ENCODE measurements at places on chromosomes 4 and X.
A peak's percentile ranks its signal among the peaks of the same experiment; 100 is the strongest.

DNA sequence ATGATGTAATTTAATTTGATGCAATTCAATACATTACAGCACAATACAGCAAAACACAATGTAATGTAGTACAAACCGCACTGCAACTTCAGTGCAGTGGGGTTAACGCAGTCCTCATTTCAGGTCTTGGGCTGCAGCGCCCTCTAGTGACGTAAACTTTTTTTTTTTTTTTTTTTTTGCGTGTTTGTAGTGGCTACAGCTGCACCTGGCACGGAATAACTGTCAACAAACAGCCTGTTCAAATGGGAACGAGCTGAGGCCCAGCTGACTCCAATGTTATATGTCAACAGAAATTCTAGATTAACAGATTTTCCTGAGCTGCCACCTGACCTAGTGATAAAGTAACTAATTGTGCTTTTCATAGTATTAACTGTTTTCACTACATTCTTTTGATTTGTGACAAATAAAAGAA is 33.5 kb upstream of the RASSF6 start:
- H3K27ac ChIP-seq, result no peak overlapping the region
- H3K27me3 ChIP-seq, result no peaks in the 10 kb centered on the region
- DNase-seq, result peak; percentile 83
- peaks cover 6% of the 10 kb centered on the region for H3K4me1 ChIP-seq

DNA sequence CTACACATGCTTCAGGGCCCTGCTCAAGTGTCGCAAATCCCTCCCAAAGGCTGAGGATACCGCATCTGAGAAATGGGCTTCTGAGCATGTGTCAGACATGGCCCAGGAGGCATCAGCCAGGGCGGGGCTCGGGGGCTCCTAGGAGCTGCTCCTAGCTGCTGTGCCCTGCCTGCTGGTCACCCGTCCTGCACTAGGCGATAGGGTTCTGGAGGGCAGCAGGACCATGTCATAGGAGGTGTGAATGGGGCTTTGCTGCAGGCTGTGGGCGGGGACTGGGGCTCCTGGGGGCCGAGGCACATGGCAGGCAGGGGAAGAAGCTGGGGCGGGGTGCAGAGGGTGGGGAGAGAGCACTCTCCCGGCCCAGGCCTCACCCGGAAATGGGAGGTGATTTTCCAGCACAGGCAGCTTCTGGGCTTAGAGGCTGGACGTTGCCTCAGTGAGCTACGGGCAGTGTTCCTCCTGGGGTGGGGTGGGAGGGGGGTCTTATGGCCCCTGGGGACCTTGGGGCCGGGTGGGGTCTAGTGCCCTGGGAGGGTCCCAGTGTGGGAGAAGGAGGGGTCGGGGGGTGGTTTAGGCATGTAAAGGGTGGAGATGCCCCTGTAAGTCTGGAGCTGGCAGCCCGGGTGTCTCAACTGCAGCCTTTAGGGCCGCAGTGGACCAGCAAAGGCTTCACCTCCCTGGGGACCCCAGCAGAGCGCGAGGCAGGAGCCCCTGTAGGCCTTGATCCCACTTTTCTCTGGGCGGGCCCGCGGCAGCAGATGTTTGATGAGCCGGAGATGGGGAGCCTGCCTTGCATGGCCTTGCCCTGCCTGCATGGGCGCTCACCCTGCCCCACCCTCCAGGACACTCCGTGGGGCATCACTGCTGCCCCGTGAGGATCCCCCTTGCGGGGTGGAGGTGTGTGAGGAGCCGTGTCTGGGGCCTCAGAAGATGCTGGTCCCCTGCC is 98.6 kb upstream of the LRPAP1 start:
- DNase-seq, result no peak
- H3K27ac ChIP-seq, result no peak overlapping the region
- peaks cover 3% of the 10 kb centered on the region for H3K27me3 ChIP-seq
- H3K4me3 ChIP-seq, result no peak overlapping the region
- no peaks in the 10 kb centered on the region for H3K36me3 ChIP-seq

DNA sequence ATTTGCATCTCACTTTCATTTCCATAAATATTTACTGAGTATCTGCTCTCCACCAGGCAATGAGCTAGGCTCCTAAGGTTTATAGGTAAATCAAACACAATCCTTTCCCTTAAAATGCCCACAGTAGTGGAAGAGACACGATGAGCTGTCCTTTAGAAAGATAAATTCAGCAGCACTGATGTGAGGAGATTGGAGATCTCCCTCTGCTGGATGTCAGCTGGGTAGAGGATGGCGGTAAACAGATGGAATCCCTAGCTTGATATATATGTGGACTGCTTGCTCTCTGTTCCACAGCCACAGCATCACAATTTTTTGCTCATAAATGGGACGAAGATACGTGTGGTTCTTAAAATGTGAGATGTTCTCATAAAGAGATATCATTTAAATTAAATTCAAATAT is 216.4 kb upstream of the RASGEF1B start:
- H3K4me1 ChIP-seq, result no peaks in the 10 kb centered on the region
- H3K4me3 ChIP-seq, result no peak overlapping the region
- no peak for DNase-seq
- H3K36me3 ChIP-seq, result no peaks in the 10 kb centered on the region
- H3K27me3 ChIP-seq, result no peaks in the 10 kb centered on the region
- no peak overlapping the region for H3K27ac ChIP-seq

GRCh38 chrX:23764188-23764984 is 18.6 kb upstream of the SAT1 start:
- H3K27me3 ChIP-seq, result no peaks in the 10 kb centered on the region
- H3K4me3 ChIP-seq, result no peak overlapping the region
- DNase-seq, result no peak
- no peaks in the 10 kb centered on the region for H3K4me1 ChIP-seq
- no peaks in the 10 kb centered on the region for H3K36me3 ChIP-seq
- no peak overlapping the region for H3K27ac ChIP-seq

GRCh38 chr4:88584471-88584900 is 7.8 kb upstream of the HERC3 start:
- no peak for DNase-seq
- H3K4me1 ChIP-seq, result no peaks in the 10 kb centered on the region
- H3K27ac ChIP-seq, result no peak overlapping the region
- no peak overlapping the region for H3K4me3 ChIP-seq
